Thymus (tissue), 14 donors: ENCODE measurements at places on chromosomes 4 and X. TPM values are rescaled to one million over a fixed set of nuclear protein-coding genes. Genes with fewer than 3 reads are reported as not detected.

DNA sequence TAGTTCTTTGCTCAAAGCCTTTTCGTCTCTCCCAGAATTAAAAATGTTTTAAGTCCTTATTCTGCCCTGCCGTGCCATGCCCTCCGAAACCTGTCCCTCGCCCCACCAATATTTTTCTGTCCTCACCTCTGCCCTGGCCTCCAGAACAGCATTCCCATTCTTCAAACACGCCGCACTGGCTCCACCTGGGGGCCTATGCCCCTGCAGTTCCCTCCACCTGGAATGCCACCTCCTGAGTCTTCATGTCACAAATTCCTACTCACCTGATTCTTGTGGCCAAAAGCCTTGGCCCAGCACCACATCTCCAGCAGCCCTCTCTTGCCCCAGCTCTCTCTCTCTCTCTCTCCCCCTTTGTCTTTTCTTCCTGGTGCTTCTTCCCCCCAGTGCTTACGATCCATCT lies 91.6 kb downstream of the APBB2 start:
- no peak overlapping the region for H3K4me3 ChIP-seq
- peaks cover 4% of the 10 kb centered on the region for H3K4me1 ChIP-seq
- no peaks in the 10 kb centered on the region for H3K36me3 ChIP-seq
- no peaks in the 10 kb centered on the region for H3K27me3 ChIP-seq
- no peak for DNase-seq

- no peak overlapping the region for H3K4me3 ChIP-seq
- no peak overlapping the region for H3K27ac ChIP-seq
- no peaks in the 10 kb centered on the region for H3K27me3 ChIP-seq
- peaks cover 7% of the 10 kb centered on the region for H3K4me1 ChIP-seq
- DNase-seq, result no peak
These were observed 6.9 kb downstream of the SLC39A8 start for GRCh38 chr4:102338405-102338804.

GRCh38 chr4:118969359-118969758 lies 80.7 kb downstream of the SYNPO2 start:
- no peaks in the 10 kb centered on the region for H3K36me3 ChIP-seq
- DNase-seq, result no peak
- H3K4me3 ChIP-seq, result no peak overlapping the region
- H3K27me3 ChIP-seq, result no peaks in the 10 kb centered on the region
- peaks cover 9% of the 10 kb centered on the region for H3K4me1 ChIP-seq
- H3K27ac ChIP-seq, result no peak overlapping the region

OTC gene
- total RNA-seq, result 0.05 TPM

DNA sequence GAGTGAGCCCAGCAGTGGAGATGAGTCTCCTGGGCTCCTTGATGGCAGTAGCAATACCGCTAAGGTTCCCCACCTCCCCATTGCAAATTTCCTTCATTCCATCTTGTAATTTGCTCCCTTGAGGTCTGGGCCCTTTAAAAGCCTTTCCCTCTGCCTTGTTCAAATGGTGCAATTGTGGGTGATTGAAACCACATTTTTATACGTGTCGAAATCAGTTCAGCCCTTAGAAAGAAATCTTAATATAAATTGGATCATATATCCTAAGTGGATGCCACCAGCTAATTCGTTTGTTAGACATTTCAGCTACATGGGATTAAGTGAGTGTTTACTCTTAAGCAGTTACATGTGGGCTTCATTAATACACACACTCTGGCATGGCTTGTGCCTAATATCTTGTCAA lies 68.6 kb downstream of the NHS start:
- no peaks in the 10 kb centered on the region for H3K4me1 ChIP-seq
- H3K27ac ChIP-seq, result no peak overlapping the region
- H3K27me3 ChIP-seq, result no peaks in the 10 kb centered on the region

DNA sequence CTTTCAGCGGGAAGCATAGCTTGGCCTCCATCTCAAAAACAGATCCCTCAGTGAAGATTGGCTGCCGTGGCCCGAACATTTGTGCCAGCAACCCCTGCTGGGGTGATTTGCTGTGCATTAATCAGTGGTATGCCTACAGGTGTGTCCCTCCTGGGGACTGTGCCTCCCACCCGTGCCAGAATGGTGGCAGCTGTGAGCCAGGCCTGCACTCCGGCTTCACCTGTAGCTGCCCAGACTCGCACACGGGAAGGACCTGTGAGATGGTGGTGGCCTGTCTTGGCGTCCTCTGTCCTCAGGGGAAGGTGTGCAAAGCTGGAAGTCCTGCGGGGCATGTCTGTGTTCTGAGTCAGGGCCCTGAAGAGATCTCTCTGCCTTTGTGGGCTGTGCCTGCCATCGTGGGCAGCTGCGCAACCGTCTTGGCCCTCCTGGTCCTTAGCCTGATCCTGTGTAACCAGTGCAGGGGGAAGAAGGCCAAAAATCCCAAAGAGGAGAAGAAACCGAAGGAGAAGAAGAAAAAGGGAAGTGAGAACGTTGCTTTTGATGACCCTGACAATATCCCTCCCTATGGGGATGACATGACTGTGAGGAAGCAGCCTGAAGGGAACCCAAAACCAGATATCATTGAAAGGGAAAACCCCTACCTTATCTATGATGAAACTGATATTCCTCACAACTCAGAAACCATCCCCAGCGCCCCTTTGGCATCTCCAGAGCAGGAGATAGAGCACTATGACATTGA lies 175.4 kb downstream of the FAT4 start:
- H3K4me3 ChIP-seq, result no peak overlapping the region
- DNase-seq, result no peak
- H3K27me3 ChIP-seq, result no peaks in the 10 kb centered on the region
- H3K36me3 ChIP-seq, result no peaks in the 10 kb centered on the region
- H3K27ac ChIP-seq, result no peak overlapping the region

- no peak overlapping the region for H3K27ac ChIP-seq
- no peak overlapping the region for H3K4me3 ChIP-seq
- no peaks in the 10 kb centered on the region for H3K27me3 ChIP-seq
- DNase-seq, result no peak
- no peaks in the 10 kb centered on the region for H3K36me3 ChIP-seq
These were observed 28.7 kb downstream of the RAPGEF2 start for GRCh38 chr4:159131564-159131963.

DNA sequence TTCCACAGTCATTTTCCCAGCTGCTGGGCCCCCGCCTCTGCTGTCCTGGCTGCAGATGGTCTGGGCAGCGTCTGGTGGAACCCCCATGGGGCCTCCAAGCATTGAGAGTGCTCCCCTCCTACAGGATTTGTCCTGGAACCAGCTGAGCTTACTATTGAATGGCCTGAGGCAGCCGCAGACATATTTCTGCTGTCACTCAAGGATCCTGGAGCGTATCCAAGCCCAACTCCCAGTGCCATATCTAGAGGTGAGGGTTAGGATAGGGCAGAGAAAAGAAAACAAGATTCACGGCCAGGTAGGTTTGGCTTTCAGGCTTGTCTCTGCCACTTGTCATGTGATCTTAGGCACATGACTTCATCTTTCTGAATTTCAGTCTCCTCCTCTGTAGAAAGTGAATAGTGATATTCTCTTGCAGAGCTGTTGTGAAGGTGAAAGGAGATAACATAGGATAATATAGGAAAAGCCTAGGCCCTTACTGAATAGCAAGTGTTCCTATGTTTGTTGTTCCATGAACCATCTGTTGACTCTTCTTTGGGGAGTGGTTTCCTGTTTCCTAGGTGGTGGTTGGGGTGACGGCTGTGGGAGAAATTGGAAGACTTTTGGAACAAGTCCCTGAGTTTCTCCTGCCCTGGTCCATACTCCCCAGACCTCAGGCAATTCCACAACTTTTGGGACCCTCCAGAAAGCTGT lies 52.3 kb downstream of the SEPSECS start:
- H3K36me3 ChIP-seq, result no peaks in the 10 kb centered on the region
- no peak overlapping the region for H3K27ac ChIP-seq
- H3K4me3 ChIP-seq, result no peak overlapping the region
- no peaks in the 10 kb centered on the region for H3K4me1 ChIP-seq
- DNase-seq, result no peak

- no peak for DNase-seq
- H3K36me3 ChIP-seq, result no peaks in the 10 kb centered on the region
- no peaks in the 10 kb centered on the region for H3K27me3 ChIP-seq
- H3K4me1 ChIP-seq, result no peaks in the 10 kb centered on the region
- no peak overlapping the region for H3K27ac ChIP-seq
These were observed 1.9 kb downstream of the PPARGC1A start for GRCh38 chr4:23887989-23888388.

PCDH19 gene
- 0.76 TPM for total RNA-seq
